ENCODE measurements at places on chromosomes 4 and X. TPM values are rescaled to one million over a fixed set of nuclear protein-coding genes. Genes with fewer than 3 reads are reported as not detected.

The IBSP gene
- total RNA-seq = not detected

The EPGN gene
- 116 TPM for total RNA-seq

The CTAG1A gene
- total RNA-seq = not detected

The GLRA2 gene
- total RNA-seq = not detected

The HTR2C gene
- total RNA-seq = not detected

The ETDB gene
- total RNA-seq = not detected

The P2RY4 gene
- total RNA-seq = not detected

The PHEX gene
- 1.7 TPM for total RNA-seq

The CTSO gene
- total RNA-seq = 1.7 TPM

The SPATA4 gene
- 0.14 TPM for total RNA-seq

The HPSE gene
- 0.43 TPM for total RNA-seq

The FAM236B gene
- total RNA-seq = not detected

The ARHGAP6 gene
- total RNA-seq = not detected

The ENPEP gene
- total RNA-seq = 0.34 TPM

The JCHAIN gene
- total RNA-seq = not detected

The P2RY8 gene
- total RNA-seq = not detected

The NEXMIF gene
- total RNA-seq = 0.07 TPM

The ATOH1 gene
- not detected for total RNA-seq

The BBS7 gene
- 17.4 TPM for total RNA-seq

The IL15 gene
- total RNA-seq = 0.34 TPM

The NEK1 gene
- 18.5 TPM for total RNA-seq

The TRAM1L1 gene
- 1.3 TPM for total RNA-seq

The HTN3 gene
- not detected for total RNA-seq

The HHIP gene
- total RNA-seq = under 0.01 TPM

The TMEM255A gene
- total RNA-seq = 0.43 TPM

The CSAG1 gene
- total RNA-seq = not detected

Data from nasal cavity respiratory epithelium epithelial cell of viscerocranial mucosa (primary cell).